ENCODE measurements at places on chromosomes 4 and X. TPM values are rescaled to one million over a fixed set of nuclear protein-coding genes. Genes with fewer than 3 reads are reported as not detected.

GRCh38 chr4:82753238-82753637 is 45.4 kb downstream of the SCD5 start:
- DNase-seq: no peak

DNA sequence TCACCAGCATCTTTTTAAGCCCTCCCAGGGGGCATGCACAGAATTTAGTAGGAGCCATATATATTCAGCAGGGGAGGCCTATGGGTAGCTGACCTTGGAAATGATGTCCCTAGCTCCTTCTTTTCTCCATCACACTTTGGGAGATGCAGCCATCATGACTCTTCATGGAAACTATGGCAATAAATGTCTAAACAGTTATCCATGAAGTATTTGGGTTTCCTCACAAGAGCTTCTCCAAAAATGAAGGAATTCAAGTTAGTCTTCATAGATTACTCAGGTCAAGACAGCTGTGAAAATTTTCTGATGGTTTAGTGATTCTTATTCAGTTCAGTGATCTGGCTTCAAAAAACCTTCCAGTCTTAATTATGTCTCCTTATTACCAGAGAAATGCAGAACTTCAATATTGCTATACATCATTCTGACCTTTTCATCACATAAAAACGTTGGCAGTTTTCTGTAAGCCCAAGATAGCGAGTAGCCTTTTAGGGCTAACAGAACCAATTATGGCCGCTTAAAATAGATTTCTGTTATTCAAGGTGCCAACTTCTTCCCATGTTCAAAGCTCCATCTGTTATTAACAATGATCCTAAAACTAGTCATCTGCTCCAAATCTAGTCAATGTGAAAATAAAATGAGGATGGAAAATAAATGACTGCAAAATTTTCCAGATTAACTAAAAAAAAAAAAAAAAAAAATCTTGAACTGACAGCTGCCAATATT is 52.5 kb downstream of the TMEM156 start:
- DNase-seq: no peak

DNA sequence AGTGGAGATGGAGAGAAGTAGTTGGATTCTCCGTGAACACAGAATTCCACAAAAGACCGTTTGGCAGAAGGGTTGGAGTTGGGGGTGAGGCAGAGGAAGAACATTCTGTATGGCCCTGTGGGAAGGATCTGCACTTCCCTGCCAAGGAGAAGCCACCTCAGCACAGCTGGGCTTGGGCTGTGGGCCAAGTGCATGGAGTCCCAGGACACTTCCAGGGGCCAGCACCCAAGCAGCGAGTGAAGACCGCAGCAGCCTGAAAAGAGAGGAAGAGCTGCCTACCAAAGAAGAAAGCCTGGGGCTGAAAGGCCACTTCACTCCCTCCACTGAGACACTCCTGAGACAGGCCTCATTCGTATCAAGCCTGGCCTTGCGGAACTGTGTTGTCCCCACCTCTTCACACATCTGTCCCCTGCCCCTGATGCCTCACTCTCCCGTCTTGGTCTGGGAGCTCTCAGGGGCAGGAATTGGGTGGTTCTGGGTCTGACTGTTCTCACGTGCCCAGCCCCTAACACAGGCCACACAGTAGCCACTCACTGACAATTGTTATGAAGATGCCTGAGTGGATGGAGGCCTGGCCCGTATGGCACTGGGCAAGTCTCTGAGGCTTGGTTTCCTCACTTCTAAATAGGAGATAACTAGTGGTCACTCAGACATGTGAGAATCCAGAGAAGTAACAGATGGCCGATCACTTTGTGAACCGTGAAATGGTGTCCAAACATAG is 3.3 kb upstream of the AWAT2 start:
- DNase-seq: no peak

GRCh38 chr4:184102927-184103326 is 114.7 kb downstream of the ENPP6 start:
- DNase-seq: no peak

- no peak for DNase-seq
Observed at GRCh38 chrX:3407781-3408180, 61.3 kb upstream of the MXRA5 start.

TASL gene
- total RNA-seq: 0.90 TPM

DNA sequence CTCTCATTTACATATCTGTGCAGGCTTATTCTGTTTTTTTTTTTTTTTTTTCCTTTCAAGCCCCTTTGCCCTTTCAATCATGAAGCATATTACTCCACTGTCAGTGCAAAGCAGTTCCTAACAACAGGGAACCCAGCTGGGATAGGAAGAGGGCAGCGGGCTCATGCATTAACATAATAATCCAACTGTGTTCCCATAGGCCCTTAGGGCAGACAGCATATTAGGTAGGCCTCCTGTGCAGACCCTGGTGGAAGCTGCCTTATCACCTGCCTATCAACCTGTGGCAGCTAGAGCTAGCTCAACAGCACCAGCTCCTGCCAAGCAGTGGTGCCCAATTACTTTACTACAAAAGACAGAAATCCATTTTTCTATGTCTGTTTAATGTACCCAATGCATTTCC is 49.3 kb downstream of the SLC10A7 start:
- DNase-seq: no peak

DNA sequence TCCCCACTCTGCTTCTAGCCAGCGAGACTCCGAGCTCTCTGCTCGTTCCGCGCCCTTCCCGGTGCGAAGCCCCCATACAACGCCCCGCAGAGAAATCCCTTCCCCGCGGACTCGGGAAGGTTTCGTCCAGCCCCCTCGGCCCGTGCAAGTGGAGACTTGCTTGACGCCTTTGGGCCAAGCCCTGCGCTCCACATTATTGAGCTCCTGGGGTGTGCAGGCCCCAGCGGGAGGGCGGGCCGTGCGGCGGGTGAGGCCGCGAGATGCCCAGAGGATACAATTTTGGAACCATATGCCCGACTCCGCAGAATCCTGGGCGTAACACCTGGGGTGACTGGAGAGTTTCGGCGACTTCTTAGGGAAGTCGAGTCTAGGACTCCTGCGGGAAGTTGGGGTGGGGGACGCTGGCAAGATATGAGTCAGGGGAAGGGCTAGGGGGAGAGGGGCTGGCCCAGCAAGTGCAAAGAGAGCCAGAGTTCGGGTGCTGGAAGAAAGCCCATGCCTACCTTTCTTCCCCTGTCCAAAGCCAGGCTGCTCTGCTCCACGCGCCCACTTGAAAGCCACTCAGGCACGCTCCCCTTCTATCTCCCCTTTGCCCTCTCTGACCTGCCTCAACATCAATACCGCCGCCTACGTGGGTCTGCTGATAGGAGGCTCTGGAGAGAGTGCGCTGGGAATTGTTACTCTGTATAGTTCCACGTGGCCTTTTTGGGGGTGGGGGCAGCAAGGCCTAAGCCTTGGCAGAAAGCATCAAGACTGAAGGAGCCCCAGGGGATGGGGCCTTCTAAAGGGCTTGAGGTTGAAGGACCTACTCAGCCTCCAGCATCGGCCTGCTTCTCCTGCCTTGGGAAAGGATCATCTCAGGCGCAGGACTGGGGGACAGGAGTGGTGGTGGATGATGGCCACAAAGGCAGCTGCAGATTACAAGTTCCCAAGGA is 1.2 kb upstream of the ELF4 start:
- DNase-seq: no peak

ZMAT1 gene
- 0.95 TPM for total RNA-seq

DNA sequence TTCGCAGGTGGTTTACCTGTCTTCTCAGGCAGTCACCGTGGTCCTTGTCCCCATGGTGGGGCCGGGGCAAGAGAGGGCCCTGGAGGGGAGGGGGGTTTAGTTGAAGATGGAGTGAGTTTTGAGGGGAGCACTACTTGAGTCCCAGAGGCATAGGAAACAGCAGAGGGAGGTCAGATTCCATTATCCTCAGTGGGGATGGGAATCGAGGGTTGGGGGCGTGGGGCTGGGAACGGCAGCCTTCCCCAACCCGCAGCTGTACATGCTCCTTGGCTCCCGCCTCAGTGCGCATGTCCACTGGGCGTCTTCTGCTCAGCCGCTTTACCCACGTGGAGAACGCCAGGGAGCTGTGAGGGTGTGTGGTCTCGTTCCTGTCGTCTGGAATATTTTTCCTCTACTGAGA is at the start of gene GAGE10:
TSS of gene GAGE10 (plus strand) at position 301 of the 400 bp plus-strand sequence. CDS start 1,214 bp downstream, outside the sequence.
- no peak for DNase-seq

ATP6AP1 gene
- 42.2 TPM for total RNA-seq

GRCh38 chrX:3549411-3549911 is 164.0 kb downstream of the PRKX start:
- DNase-seq: no peak

DNA sequence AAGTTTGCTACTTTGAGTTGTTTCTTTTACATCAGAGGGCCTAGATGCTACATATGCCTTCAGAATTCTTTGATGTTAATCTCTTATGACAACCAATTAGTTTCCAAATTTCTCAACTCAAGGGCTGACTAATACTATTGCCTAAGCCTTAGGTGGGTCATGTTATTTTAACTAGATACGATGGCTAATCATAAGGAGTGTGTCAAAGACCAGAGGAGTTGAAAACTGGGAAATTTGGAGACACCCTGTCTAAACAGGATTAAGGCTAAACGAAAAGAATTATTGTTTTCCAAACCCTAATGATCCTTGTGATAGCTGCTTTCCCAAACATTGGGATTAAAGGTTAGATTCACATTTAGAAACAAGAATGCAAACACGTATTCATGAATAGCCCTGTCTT is 228.5 kb downstream of the PCDH7 start:
- no peak for DNase-seq

- no peak for DNase-seq
Observed at GRCh38 chrX:154490021-154490413, 412 bp downstream of the SLC10A3 start.

SSX2 gene
- not detected for total RNA-seq

DNA sequence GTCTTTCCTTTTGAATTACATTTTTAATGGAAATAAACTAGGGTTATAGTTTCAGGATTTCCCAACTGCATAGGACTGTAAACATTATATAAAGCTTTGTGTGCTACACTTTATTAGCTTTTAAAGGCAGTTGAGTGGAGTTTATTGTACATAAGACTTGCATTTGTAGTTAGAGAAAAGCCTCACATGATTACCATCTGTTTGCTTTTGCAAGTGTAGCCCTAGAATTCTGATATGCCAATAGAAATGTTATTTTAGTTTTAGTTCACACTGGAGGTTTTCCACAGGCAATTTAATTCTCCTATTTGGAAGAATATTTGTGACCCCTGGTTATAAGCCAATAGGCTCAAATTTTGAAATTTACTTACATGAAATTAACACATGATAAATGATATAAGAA is 41.3 kb upstream of the ANK2 start:
- no peak for DNase-seq

GRCh38 chrX:131841496-131842437 is 181.3 kb upstream of the STK26 start:
- DNase-seq: peak; percentile 21

DNA sequence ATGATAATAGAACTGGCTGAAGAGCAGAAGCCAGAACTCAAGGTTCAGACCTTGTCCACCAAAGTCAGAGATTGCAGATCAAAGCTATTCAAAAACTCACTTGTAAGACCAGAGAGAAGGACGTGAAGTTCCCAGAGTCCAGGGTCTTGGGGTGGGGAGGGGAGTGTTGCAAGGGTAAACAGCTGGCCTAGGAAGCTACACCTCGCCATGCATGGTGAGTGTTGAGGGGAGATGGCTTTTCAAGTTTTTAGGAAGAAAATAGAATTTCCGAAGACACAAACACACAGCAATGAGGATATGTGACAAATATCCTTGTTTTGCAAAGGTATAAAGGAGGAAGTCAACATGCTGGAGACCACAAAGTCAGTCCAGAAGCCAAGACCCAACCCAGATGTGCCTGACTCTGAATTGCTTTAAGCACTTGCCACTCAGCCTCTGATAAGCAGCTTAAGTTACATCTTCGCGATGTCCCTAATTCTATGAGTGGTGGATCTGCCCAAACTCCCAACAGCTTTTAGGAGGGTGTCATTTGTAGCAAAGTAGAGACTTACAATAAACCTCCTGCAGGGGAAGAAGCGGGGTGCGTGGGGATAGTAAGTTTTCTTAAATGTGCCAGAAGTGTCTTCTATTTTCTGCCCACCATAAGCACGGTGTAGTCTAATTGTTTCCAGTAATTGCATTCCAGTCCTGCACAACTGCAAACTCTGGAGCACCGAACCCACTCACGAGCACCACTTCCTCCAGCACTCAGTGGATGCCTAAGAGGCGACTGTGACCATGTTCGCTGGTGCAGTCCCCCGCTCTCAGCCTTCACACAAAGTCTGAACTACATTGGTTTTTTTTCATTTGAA is 26.5 kb downstream of the HAND2 start:
- no peak for DNase-seq

GRCh38 chrX:134423606-134424005 is 36.4 kb upstream of the HPRT1 start:
- DNase-seq: no peak

DNA sequence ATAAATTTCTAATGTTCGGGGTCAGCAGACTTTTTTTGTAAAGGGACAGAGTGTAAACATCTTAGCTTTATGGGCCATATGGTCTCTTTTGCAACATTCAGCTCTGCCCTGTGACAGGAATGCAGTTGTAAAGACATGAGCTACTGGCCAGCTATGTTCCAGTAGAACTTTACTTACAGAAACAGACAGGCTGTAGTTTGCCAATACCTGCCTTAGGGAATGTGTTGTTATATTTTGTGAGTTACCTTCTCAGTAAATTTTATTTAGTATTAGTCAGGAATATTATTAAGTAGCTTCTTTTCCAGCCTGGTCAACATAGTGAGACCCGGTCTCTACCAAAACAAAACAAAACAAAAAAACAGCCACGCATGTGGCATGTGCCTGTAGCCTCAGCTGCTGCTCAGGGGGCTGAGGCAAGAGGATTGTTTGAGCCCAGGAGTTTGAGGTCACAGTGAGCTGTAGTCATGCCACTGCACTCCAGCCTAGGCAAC is 48.7 kb downstream of the HTT start:
- DNase-seq: no peak

DNA sequence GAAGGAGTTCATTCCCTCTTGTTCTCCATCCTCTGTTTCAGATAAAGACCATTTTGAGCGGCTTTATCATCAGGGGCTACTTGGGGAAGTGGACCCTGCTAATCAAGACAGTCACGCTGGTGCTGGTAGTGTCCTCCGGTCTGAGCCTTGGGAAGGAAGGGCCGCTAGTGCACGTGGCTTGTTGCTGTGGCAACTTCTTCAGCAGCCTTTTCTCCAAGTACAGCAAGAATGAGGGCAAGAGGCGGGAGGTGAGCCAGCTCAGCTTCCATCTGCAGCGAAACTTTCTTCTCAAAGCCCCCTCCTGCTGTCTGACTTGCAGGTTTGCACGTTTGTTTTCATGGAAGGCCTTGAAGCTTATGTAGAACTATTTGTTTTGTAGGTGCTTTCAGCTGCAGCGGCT is 49.5 kb downstream of the CLCN4 start:
- no peak for DNase-seq

- no peak for DNase-seq
Observed at GRCh38 chrX:154046031-154046781, 26.5 kb upstream of the IRAK1 start.

DNA sequence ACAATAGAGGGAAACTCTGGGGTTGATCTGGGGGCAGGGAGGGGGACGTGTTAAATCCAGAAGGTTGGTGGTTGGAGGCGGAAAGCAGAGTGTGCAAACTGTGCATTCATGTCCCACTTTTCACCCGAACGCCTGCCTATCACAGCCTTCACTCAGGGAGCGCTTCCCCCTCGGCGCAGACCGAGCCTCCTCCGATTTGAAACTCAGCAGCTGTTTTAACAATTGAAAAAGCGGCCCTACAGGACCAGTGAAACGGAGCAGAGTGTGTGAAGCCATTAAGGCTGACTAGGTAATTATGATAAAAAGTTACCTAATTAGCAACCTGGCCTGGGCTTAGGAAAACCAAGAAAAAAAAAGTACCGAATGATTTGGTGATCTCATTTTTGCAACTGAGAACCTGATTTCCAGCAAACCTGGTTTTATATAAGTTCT is 685 bp upstream of the NDNF start:
- DNase-seq: no peak

- no peak for DNase-seq
Observed at GRCh38 chr4:151783867-151784266, 23.1 kb upstream of the GATB start.

GRCh38 chr4:7252051-7252450 is 59.7 kb downstream of the SORCS2 start:
- no peak for DNase-seq
